Activated B cell treated with CpG ODN at 0.5 μM for 24 hours (primary cell): ENCODE measurements at places on chromosomes 7 and 10. TPM values are rescaled to one million over a fixed set of nuclear protein-coding genes. Genes with fewer than 3 reads are reported as not detected.

DNA sequence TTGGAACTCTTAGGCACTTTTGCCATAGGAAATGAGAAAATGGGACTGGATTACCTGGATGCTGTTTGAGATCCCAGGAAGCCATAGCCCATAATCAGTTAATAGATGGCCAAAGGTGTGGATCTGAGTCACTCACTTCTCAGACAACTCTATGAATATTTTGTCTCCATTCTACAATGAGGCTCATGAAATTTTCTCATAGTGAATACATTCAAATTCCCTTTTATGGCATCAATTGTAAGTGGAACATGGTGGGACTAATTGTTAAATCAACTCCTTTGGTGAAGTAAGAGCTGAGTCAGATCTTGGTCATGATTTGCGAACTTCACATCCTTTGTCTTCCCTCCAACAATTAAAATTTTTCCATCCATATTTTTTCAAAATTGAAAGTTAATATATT is 222.1 kb downstream of the ARL4A start:
- DNase-seq: no peak

GRCh38 chr7:37382546-37383088 is 66.0 kb downstream of the ELMO1 start:
- DNase-seq: no peak

DNA sequence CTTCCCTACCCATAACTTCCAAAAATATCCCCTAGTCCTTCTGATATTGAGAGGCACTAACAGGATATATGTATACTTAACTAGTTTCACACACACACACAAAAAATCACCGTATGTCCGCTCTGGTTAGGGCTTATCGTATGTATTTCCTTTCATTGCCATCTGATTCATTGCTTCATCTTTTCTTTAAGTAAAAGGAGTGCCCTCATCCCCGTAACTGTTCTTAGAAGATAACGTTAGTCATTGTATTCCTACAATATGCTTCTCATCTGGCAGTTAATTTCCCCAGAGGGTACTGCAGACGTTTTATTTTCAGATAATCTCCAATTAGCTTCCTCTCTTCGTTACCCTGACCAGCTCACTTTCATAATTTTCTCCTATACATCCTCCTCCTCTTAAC is 37.3 kb downstream of the NRCAM start:
- DNase-seq: no peak

DNA sequence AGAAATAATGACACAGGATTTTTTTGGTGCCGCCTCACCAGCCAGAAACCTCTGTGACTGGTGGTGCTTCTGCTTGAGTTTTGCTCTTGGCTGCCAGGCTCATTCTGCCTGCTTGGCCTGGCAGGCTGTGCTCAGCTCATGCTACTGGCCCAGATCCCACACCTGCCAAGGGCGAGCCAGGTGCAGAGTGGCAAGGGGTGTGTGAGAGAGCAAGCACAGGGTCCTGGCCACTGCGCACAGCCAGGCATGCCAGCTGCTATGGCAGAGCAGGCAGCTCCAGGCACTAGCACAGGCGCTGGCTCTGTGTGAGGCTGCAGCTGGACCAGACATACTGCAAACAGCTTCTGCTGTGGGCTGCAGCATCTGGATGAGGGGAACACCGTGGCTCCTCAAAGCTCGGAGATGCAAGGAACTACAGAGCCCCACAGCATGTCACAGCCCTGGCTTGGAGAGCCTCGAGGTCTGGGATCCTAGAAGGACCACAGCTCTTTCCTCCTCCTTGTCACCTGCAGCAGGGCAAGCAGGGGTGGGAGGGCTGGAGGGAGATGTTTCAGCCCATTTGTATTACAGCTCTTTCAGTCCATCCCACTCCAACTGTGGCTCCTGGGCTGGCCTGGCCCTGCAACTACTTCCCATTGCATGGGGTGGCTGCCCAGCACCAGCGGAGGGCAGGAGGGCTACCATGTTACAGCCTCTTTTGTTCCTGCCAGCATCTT is 313.4 kb upstream of the SEMA3C start:
- DNase-seq: no peak

DNA sequence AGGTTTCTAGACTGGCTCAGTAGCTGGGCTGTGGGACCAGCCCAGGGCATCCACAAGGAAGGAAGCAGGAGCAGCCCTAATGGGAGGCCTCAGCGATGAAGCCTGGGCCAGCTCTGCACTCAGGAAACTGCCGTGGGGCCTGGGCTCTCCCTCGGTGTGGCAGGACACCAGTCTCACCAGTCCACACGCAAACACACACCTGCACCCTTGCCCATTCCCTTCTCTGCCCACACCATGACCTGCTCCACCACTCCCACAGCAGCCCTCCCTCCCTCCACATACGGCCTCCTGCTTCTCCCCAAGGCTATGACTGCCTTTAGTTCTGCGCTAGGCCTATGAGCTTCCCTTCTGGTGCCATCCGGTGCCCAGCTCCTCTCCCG is 7.1 kb downstream of the FGF8 start:
- DNase-seq: no peak

DNA sequence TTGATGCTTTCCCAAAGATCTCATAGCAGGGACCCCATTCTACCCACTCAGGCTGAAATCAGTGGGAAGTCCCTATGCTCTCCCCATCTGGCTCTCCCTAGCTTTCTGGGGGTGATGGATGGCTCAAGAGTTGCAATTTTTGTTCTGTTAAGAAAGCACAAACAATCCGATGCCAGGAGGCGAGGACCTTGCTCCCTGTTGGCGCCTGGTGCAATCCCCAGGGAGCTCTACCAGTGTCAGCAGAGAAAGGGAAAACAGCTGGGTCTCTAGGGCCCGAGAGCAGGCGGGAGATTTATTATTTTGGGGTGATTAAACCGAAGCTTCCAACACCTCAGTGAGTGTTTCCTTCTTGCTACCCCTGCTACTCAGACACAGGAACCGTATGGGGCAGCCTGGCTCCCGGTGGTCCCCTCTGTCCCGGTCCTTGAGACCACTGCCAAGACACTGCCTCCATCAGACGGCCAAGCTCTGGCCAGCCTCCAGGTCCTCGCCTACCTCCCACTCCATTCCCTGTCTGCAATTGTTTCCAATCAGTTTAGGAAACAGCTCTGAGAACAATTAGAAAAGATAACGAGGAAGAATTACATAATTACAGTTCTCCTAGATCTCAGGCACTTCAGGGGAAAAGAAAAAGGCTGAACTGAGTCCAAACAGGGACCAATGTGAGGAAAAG is 147.9 kb downstream of the PLXNA4 start:
- DNase-seq: no peak

DNA sequence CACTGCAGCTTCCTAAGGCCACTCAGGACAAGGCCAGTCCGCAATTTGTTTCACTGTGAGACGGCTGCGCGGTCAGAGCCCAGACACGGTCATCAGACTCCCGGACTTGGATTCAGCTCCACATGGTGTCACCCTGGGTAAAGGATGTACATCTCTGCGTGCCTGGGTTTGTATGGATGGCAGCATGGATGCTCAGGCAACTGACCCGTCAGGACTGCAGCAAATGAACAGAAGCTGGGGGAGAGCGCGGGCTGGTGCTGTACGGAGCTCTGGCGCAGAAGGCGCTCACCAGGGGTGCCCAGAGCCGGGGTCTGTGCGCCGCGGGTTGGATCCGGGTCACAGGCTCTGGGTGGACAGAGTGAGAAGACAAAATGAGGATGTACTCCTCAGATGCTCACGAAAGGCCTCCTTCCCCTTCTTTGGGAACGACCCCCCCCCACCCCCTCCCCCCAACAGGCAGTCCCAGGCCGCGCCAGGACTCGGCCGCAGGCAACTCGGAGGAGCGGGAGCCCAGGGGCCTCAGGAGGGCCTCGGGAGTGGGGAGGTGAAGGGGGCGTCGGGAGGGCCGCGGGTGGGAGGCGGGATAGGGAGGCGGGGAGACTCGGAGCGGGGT is 92.4 kb downstream of the CXCL12 start:
- DNase-seq: no peak

DNA sequence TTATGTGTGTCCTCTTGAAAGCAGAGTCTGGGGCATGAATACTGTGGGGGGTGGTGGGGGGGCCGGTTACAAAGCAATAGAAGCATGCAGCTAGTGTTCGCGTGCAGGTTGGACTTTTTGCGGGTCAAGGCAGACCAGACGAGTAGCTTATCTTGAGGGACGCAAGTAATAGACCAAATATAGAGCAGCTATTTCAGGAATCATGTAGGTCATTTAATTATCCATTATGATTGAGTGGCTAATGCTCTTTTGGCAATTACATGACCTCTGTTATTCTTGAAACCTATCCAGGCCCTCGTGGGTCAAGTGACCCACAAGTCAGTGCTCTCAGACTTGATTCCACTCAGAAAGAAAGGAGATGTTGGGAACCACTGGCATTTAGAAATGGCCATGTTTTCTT is 93.0 kb downstream of the BTRC start:
- no peak for DNase-seq

DNA sequence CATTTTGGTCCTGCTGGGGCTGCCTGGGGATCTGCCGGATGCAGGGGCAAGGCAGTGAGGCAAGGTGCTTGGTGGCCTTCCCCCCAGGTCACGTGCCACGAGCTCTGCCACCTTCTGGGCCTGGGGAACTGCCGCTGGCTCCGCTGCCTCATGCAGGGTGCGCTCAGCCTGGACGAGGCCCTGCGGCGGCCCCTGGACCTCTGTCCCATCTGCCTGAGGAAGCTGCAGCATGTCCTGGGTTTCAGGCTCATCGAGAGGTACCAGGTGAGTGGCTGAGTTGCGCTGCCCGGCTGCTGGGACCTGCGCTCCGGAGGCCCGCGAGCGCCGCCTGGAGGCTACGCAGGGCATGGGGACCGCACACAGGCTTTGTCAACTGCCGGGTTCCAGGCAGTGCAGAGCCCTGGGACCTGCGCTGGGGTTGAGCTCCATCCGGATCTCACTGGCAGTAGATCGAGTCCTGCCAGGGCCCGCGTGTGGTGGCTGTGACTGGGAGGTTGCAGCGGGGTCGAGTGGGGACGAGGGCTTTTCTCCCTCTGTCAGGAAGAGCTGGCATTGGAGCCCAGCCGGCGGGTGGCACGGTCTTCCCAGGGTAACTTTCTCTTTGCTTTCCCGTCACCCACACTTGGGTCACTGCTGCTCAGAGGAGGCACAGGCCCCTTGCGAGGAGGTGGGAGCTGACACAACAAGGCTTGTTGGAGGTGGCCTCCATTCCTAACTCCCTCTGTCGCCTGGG is 21.7 kb downstream of the AMZ1 start:
- peak; percentile 81 for DNase-seq

DNA sequence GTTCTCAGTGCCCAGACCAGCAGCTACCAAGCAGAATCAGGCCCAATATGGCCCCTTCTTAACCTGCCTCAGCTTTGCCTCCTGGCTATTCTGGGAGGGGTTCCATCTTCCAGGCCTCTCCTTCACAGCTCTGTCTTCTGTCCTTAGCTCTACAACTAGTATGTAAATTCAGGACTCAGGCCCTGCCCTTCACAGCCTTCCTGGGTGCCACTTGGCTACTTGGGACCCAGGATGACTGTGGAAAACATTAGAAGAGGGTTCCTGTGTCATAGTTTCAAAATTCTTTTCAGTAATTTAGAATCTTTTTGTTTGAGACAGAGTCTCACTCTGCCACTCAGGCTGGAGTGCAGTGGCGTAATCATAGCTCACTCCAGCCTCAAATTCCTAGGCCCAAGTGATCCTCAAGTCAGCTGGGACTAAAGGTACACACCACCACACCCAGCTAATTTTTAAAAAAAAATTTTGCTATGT is 33.2 kb upstream of the PAPSS2 start:
- DNase-seq: no peak

DNA sequence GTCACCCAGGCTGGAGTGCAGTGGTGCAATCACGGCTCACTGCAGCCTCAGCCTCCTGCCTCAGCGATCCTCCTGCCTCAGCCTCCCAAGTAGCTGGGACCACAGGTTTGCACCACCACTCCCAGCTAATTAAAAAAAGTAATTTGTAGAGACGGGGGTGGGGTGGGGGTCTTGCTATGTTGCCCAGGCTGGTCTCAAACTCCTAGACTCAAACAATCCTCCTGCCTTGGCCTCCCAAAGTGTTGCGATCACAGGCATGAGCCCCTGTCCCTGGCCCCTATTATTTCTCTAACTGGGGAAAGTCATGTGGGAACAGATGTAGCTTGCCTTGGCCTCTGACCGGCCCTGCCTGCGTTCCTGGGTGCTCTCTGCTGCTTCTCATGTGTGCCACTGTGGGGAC is 178.7 kb downstream of the RNF216 start:
- DNase-seq: no peak

The GTPBP4 gene
- total RNA-seq: 68.0 and 73.8 TPM in 2 replicates

The SLC16A9 gene
- 0.81 and 1.2 TPM in 2 replicates for total RNA-seq

The SLC18A3 gene
- not detected in 2 replicates for total RNA-seq
